GOT3 (cell line): ENCODE measurements at places on chromosomes 4 and X.

GRCh38 chrX:115345615-115346014 is 56.1 kb downstream of the LUZP4 start:
- no peak for DNase-seq

GRCh38 chr4:37441231-37442061 is 196.9 kb downstream of the NWD2 start:
- DNase-seq, result no peak

DNA sequence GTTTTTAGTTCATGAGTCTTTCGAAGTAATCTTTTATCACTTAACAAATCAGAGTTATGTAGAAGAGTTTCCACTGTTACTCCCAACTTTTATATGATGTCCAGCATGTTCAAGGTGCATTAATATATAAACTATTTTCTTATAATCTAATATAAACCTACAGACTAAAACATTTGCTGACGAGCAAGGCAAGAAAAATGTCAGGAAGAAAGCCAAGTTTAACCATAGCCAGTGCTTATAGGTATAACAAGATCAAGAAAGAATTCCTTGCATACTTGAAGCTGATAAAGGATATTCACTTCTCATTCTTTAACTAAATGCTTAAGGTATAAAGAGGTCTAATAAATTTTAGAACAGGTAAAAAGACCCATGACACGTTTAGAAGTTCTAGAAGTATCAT is 167.7 kb downstream of the NPNT start:
- no peak for DNase-seq

- no peak for DNase-seq
Observed at GRCh38 chrX:45749375-45749774, 548.7 kb upstream of the DIPK2B start.

GRCh38 chr4:6548201-6548881 is 26.6 kb upstream of the MAN2B2 start:
- DNase-seq, result no peak

DNA sequence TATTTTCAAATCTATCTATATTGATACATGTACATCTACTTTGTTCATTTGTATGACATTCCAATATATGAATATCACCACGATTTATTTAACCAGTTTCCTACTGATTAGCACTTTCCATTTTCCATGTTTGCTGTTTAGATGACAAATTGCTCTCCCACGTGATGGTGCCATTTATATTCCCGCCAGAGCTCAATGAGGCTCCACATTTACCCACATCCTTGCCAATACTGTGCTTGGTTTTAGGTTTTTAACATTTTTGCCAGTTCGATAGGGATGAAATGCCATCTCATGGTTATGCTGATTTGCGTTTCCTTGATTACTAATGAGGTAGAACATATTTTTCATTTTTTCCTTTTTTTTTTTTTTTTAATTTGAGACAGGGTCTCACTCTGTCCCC is 86.7 kb upstream of the TRIM2 start:
- no peak for DNase-seq

- DNase-seq, result no peak
Observed at GRCh38 chr4:111494471-111494870, 650.8 kb upstream of the FAM241A start.

- no peak for DNase-seq
Observed at GRCh38 chr4:38870098-38870808, 2.6 kb downstream of the FAM114A1 start.

DNA sequence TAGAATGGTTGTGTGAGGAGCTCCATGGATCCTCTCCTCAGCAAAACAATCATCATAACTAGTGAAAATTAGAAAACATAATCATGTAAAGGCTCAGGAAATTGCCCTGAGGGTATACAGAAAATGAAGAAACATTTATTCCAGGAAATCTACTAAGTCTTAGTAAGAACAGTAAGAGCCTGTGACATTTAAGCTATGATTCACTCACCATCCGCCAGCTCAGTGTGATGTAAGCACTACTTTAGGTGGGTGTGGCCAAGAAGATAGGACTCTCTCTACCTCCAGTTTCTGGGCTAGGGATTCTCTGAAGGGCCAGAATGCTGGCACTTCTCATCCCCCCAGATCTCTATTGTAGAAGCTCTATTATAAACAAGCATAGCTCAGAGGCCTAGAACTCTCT is 147.5 kb downstream of the DLG3 start:
- DNase-seq, result no peak

- no peak for DNase-seq
Observed at GRCh38 chrX:30920271-30920670, 31.2 kb upstream of the TAB3 start.

GRCh38 chrX:17700976-17701375 is 36.3 kb upstream of the SCML1 start:
- no peak for DNase-seq

DNA sequence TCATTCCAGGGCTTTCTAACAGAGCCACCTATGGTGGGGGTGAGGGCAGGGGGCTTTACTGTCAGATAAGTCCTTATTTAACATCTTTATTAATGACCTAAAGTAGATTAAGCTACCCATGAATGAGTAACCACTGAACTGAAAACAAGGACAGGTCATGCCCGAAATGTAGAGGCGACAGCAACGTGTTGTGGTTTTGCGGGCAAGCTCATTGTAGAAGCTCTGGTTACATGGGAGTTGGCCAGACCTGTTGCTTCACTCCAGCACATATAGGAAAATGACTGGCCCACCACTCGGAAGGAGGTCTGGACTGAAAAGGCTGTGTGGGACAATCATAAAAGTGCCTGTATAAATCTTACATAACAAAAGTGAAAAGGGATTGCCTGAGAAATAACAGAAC is 109.6 kb upstream of the NDP start:
- no peak for DNase-seq

DNA sequence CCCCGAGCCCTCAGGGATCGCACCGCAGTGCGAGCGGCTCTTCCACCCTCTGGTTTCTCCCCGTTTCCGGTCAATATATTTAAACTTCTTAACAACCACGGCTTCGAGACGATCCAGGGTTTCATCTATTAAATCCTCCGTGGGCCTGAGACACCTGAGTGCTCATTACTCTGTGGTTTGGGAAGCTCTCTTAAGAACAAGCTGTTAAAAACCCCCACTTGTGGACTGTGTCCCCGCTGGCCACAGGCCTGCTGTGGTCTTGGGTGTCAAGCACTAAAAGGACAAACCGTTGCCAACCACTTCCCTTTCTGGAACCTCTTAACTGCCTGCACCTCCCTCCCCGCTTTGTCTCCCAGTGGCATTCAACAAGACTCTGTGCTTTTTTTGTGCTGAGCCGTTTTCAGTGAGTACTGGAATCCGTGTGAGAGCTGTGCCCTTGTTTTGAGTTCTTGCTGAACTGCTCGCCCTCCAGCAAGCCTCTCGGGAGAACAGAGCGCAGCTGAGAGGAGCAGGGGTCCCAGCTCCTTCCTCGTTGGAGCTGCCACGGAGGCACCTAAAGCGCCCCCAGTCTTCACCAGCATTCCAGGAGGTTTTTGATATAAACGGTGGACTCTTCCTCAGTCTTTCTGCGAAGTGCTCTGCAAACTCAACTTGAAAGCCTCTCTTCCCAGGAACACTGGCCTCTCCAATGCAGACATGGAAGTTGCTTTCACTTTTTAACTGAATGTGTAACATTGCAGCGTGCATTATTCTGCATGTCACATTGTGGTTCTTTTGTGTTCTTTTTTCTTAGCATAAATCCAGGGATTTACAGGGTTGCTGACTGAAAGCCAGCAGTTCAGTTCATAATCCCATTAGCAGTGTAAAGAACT is 691 bp upstream of the IGFBP7 start:
- DNase-seq, result no peak

DNA sequence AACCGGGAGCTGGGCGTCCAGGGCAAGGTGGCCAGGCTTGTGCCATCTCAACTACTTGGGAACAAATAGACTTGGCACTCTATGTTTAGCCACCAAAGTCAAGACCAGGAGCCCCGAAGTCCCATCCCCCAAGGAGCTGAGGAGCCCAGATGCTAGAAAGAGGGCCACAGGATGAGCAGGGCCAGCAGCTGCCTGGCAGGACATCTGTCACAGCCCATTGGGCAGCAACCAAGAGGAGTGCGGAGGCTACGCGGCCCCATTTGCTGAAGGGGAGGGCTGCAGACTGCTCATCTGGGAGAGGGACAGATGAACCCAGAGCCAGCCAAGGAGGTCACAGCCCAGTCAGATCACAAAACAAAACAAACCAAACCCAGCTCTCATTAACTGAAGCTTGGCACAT is 22.9 kb upstream of the SOWAHD start:
- no peak for DNase-seq

- DNase-seq, result no peak
Observed at GRCh38 chr4:43238008-43238407, 345.5 kb downstream of the GRXCR1 start.

- DNase-seq, result no peak
Observed at GRCh38 chr4:82951196-82951595, 50.7 kb downstream of the THAP9 start.

DNA sequence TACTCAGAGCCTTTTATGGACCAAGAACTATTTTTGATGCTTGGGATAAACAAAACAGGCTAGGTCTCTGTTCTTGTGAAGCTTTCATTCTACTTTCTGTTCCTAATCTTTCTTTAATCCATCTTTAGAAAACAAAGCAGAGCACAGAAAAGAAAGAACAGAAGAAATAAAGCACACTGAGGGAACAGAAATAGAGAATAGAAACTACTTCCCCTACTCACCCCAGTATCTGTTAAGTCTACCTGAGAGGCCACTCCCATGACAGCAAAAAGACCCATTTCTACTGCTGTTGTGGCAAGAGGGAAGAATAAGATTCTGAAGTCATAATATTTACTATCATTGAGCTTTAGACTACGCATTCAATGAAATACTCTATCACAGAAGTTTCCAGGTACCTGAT is 9.2 kb downstream of the RFC1 start:
- no peak for DNase-seq

DNA sequence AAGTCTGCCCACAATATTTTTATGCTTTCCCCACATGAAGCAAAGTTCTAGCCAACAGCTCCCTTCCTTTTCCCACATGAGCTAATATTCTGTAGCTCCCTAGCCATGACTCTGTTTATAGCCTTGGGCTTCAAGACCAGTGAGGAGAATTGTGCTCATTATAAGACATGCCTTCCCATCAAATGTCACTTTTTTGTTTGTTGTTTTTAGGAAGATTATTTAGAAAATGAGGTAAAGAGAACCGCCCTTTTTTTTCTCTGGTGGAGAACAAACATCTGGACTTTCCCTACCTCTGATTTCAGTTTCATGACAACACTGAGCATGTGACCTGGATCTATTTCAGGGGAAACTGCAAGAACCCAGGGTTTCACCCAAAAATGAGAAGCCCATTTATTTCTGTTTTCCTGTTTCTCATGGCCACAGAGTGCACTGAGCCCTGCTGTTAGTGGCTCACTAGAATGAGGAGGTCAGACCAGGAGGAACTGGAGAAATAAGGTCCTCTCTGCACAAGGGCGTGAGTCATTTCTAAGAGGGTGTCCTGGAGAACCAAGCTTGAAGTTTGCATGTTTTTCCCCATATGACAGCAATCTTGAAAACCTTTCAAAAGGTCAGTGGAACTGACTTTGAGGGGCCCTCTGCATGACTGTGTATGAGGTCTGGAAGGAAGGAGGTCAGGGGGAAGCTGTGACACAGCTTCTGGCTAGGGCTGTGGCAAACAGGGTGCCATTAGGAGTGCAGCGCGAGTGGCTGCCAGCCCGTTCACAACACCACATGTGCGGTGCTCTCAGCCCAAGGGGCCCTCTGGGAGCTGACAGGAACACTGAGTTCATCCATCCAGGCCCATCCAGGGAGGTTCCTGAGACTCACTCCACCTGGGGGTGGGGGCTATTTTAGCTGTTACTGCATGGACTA is 55.2 kb downstream of the CHST7 start:
- DNase-seq, result no peak

DNA sequence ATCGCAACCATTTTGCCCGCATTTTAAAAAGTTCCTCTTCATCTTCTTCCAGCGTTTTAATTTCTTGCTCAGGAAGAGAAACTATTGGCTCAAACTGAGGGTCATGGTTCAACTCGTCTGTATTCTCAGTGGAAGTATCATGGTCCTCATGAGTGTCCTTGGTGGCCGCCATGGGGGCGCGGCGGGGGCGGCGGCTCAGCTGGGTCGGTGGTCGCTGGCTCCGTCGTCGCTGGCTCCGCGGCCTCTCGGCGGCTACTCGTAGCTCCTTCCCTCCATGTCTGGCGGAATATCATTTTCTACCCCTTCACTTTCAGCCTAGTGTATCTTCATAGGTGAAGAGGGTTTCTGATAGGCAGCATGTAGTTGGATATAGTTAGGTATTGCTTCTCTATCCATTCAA is 492.0 kb upstream of the MAGEB18 start:
- DNase-seq, result no peak

DNA sequence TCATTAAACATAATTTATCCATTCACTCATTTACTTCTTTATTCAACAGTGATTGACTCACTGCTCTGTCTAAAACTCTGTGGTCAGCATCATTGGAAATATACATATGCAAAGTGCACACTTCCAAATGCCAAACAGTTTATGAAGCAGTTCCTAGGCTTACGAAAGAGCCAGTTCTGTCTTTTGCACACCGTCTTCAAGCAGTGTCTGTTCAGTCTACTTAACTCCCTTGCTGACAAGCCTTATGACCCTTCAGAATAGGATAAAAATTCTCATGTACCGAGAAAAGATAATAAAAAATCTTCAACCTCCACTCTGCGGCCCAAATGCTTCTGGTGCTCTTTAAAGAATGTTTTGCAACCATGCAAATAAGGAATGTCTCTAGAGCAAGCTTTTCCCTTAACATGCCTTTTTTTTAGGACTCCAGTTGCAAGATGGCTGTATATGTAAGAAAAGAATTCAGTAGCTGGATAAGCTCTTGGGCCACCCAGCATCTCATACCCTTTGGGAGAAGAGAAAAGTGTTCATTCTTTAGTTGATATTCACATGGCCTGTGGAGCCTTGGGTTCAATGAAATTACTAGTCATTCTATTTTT is 1037.0 kb upstream of the SLIT2 start:
- DNase-seq, result no peak

GRCh38 chr4:14110407-14110806 is 482.9 kb upstream of the BOD1L1 start:
- DNase-seq, result no peak

DNA sequence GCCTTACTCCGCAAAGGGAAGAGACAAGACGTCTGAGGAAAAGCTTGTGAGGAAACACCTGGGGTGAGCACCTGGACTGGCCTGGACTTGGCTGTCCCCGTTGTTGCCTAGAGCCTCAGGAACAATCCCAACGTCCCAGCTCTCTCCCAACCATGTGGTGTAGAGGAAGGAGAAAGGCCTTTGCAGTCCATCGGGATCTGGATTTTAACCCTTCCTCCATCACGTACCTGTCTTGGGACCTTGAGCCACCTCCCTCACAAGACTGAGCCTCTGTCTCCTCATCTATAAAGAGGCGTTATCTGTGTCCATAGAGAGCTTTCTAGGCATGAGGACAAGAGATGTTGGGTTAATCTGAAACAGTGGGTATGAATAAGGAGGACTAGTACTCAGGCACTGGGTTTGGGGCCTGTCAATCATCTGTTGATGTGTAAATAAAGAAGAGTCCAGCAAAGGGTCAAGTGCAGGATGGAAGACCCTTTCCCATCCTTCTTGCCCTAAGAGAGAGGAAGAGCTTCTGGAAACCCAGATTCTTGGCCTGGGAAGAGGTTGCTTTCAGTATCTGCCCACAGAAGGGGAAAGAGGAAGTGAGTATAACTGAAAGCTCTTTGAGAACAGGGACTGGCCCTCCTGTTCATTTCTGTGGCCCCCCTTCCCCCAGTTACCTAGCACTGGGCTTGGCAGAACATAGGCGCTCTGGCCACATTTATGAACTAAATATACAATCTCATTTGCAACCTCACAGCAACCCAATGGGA is 137.1 kb downstream of the PJA1 start:
- DNase-seq, result no peak

GRCh38 chrX:15973946-15974345 is 119.3 kb upstream of the AP1S2 start:
- DNase-seq, result no peak

GRCh38 chr4:74950200-74950599 is 17.3 kb downstream of the PARM1 start:
- DNase-seq, result no peak
